ENCODE measurements at places on chromosomes 7 and 10.

- DNase-seq, result no peak
Measured at GRCh38 chr7:156014808-156015207, 202.5 kb upstream of the SHH start.

DNA sequence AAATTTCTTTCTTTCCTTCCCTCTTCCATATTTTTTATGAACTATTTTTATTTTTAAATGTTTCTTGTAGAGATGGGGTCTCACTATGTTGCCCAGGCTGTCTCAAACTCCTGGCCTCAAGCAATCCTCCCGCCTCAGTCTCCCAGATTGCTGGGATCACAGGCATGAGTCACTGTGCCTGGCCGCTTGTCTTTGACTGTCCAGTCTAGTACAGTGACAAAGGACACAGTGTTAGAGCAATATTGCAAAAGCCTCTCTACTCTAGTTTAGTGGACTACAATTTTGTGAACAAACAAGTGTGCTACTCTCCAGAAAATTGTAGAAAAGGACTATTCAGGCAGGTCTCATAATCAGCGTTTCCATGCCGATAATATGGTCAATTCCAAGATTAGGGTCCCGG lies 11.0 kb downstream of the CPA4 start:
- DNase-seq, result no peak

DNA sequence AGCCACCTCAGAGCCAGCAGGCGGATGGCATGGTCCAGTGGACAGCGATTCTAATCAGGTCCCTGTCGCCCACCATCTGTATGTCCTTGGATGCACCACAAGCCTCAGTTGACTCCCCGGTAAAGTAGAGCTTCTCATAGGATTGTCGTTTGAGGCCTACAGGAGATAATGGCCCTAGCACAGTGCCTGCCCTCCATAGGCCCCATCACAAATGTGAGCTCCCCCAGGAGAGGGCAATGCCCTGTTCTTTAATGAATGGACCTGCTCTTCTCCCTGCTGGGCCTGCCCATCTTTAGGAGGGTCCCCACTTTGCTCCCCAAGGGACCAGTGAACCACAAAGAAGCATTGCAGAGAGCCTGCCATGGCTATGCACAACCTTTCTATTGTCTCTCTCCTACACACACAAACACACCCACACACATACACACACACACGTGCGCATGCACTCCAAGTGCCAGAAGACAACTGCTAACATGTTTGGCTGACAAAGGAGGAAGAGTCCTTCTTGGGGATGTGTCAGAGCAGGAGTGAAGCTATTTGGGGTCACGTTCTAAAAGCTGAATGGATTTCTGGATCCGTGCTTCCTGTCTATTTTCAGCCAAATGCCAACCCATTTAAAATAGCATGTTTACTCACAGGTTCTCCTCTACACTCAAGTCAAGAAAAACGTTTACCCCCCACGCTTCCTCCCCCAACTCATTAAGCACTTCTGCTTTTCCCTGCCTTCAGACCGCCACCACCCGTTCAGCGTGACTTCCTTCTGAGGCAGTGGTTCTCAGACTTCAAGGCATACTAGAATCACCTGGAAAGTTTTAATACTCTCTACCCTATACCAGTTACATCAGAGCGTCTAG lies 196.1 kb downstream of the GRID1 start:
- DNase-seq, result no peak

DNA sequence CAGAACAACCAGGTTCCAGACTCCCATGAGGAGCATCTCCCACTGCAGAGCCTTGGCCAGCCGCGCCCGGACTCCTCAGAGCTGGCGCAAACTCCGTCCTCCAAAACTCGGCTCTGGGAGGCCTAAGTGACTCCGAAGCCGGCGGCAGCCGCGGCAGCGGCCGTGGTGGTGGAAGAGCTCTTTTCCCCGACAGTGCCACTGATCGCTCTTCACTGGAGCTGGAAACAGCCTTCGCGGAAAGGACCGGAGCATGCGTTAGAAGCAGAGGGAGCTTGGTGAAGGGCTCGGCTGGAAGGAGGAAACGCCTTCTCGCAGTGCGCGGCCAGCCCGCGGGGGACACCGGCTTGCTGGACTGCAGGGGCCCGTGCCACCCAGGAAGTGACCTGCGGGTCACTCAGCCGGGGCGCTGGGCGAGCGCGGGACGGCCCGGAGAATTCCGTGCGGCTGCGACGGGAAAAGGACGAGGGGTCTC lies 5.0 kb upstream of the HOXA13 start:
- DNase-seq, result no peak

GRCh38 chr7:69433081-69433480 lies 165.2 kb upstream of the AUTS2 start:
- DNase-seq, result no peak

DNA sequence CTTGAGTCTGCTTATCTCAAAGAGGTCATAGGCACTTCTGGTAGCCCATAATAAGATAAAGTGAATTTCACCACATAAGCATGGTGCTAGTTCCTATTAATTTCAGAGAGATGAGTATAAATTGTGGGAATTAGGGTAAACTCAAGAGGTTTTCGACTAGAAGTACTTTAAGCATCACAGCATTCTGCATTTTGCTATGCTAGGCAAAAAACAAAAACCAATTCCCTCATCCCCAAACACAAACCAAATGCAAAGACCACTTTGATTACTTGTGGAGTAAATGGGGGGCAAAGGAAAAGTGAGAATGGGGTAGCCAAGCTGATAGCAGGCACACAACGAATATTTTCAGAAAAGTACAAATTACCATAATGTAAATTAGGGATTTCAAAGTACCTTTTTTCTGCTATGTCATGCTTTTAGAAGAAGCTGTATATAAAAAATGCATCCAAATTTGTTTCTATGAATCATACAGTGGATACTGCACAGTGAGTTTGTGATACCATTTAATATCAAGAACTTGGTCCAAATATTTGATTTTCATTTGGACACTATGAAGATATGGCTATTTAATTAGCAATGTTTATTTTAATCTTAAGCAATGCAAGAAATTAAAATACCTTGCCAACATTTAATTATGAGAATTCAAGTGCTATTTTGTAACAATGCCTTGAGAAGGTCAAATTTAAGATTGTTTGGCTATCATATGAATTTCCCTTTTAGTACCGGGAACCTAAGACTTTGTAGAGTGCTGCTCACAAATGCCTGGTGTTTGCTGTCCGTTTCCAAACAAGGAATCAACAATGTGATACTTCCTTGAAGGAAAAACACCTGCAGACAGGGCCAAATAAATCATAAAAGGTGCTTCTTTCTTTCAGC lies 455.5 kb downstream of the PHTF2 start:
- DNase-seq, result no peak

- no peak for DNase-seq
Measured at GRCh38 chr10:44325157-44325556, 59.7 kb downstream of the CXCL12 start.

All from effector CD8-positive, alpha-beta T cell (primary cell).